ENCODE measurements at places on chromosomes 4 and X.
A peak's percentile ranks its signal among the peaks of the same experiment; 100 is the strongest.

- no peak for DNase-seq
Measured at GRCh38 chr4:174134361-174134760, 149.1 kb downstream of the FBXO8 start.

DNA sequence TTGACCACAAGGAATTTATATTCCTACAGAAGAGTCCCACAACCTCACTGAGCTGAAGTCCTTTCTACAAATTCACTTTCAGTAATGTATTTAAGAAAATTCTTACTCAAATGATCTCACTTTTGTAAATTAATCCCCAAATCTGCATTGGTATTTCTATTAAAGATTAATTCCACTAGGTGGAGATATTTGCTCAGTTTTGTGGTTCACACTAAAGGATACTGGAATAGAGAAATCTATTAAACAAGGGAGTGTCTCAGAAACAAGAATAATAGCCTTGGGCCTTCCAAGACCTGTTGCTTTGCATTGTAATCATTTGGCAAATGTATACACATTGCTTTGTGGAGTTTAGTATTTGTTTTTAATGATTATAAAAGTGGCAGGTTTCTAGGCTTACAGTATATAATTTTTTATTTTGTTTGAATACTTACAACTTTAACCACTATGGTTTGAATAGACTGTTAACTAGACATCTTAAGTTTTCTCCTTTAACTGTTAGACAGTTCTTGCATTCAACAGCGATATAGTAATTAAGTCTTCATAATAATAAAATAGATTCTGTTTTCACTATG, 25.9 kb downstream of the CFAP299 start:
- DNase-seq, result no peak

DNA sequence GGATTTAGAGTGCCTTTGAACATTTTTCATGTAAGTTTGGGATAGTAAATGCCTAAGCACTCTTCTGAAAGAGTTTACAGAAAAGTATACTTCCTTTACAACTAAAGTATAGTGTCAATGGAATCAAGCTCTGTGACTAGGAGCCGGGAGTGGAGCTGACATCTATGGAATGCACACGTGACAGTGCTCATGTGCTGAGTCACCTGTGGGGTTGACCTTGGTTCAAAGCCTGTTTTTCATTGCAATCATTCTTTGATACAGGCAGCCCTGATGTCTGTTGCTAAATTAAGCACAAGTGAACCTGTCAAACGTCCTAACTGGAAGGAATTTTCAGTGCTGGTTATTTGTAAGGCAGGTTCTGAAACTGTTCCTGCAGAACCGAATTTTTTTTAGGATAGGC, 82.5 kb downstream of the GPAT3 start:
- DNase-seq, result no peak

DNA sequence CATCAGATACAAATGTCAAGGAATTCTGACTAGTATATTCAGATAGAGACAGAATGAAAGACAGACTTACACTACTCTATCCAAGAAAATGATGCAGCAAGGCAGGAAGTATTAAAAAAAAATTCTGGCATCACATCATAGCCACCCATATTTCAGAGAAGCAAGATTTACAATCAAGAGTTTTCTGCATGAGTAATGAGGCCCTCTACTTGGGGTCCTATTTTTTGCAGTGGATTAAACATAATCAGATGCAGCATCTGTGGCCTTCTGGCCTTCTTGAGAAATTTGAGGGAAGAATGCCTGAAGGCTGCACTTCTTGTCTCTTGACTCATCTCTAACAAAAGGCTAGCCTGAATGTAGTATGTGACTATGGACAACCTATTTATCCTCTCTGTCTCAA, 48.2 kb upstream of the SLIT2 start:
- DNase-seq, result no peak

DNA sequence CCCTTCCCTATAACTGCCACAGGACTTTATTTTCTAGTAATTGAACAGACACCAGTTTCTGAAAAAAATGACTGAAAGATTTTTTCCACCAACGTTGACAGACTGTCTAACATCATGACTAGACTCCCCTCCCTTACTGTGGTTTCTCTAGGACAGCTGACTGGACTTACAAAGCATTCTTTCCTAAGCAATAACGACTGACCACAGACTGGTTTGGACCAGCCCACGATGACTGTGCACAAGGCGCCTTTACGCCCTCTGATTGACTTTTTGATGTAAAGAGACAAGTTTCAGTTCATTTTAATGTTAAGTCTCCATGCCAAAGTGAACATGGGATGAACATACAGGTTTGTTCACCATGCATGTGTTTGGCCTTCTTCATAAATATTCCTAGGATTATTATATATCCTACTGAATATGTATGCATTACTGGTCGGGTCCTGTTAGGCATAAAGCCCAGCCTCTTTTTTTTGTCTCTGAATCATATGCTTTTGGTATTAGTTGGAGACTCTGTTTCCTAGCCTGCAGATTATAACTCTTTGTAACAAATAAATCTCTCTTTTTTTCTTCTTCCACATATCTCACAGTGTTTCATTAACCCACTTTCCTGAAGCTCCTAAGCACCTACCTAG, 50.5 kb upstream of the UGT2B4 start:
- DNase-seq, result no peak

DNA sequence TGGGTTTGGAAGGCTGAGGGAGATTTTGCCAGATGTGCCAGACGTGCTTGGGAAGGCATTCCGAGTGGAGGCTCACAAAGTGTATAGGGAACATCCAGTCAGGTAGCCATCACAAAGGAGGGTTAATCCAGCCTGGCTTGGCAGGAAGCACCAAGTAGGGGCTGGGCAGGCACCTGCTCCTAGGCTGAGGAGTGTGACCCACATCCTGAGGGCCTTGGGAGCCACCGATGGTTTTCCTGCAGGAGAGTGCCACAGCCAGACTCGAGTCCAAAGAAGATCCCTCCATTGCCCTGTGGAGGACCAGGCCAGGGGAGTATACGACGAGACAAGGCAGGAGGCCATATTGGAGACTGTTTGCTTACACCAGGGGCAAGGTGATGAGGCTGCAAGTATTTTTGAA, 47.2 kb downstream of the PNMA5 start:
- DNase-seq, result no peak

DNA sequence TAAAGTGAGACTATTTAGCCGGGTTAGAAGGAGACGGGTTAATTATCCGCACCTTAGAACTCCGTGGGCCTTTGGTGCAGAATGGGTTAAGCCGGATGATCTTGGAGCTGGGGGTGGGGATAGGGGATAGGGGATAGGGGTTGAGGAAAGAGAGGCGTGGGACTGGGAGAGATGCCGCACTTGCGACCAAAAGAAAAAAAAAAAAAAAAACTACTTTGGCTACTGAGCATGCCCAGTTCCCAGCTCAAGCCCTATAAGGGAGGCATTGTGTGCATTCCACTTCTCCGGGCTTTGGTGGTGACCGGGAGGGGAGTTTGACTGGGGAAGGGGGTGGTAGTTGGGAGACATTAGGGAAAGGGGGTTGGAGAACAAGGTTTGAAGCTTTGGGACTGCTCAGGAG, at the start of gene SLITRK4:
SLITRK4 (minus strand) TSS at position 187 of the 400 bp plus-strand sequence. CDS start 4,993 bp downstream, outside the sequence.
- DNase-seq, result peak; percentile 25

Measured in pancreas (tissue), 10 donors.